Smooth muscle cell of bladder (primary cell): ENCODE measurements at places on chromosomes 11 and 22. TPM values are rescaled to one million over a fixed set of nuclear protein-coding genes. Genes with fewer than 3 reads are reported as not detected.

Gene MS4A8
- total RNA-seq = not detected in 2 replicates

Gene FOLR1
- total RNA-seq = not detected in 2 replicates

Gene ANO9
- not detected in 2 replicates for total RNA-seq

Gene ETS1
- 18.8 and 26.7 TPM in 2 replicates for total RNA-seq

Gene CACNA1I
- under 0.01 TPM in 2 replicates for total RNA-seq

Gene E2F8
- total RNA-seq = not detected in 2 replicates

Gene SCGB1D1
- total RNA-seq = not detected in 2 replicates

Gene SLC6A5
- under 0.01 TPM in 1 of 2 replicates, not detected in the other for total RNA-seq
